ENCODE measurements at places on chromosomes 5 and 9.

DNA sequence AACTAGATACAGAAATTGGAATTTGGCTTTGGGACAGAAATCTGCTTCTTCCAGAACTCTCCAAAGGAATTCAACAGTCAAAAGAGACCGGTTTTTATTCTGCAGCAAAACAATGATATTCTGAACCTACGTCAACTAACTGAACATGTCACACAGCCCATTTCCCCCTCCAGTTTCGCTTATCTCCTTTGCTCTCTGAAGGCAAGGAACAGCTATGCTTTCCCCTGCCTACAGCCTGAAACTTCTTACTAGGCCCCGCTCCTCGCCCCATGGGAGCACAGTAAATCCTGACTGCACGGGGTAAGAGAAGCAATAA lies 488 bp downstream of the SKIC3 start:
- no peak for DNase-seq

DNA sequence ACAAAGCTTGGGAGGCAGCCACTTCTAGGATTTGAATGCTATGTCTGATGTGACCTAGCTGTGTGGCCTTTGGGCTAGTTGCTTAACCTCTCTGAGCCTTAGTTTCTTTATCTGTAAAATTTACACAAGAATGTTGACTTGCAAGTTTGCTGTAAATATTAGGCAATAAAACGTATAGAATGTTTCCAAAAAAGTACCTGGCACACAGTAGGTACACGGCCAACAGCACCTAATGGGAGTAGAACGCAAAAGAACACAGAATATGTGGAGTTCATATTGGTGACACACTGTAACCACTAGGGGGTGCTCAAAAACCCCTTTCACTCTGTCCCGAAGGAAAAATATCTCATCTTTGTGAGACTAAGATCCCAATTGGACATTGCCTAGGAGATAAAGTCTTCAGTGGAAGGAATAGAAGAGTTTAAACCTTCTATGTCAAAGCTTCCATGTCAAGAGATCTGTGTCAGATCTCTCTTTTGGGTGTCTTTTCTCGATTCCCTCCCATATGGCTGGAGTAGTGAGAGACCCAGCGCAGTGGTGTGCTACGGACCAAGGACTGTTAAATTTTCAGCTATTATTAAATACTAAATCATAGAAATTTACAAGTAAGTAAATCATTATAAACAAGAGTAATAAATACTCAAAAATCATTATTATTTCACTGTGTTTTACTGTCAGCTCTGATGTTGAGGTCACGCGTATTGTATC lies 145.4 kb upstream of the RAD23B start:
- no peak for DNase-seq

DNA sequence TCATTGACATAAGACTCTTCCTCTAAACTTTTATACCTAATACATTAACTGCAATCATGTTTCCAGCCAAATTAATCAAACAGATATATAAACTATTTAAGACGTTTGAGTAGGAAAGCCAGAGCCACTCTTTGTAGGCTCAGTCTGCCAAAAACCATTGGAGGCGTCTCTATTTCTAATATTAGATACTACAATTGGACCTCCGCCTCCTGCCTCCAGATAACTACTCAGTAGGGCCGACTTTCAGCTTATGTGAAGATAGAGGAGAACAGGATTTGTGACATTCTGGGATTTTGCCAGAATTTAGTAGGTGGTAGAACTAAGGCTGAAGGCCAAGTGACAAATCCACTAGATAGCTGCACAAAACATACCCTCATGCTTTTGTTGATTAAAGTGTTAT lies 463.0 kb downstream of the CETN3 start:
- no peak for DNase-seq

- DNase-seq, result no peak
These were observed 105.8 kb downstream of the INVS start for GRCh38 chr9:100204796-100205195.

GRCh38 chr5:116626945-116627679 lies 52.5 kb upstream of the SEMA6A start:
- DNase-seq, result no peak

GRCh38 chr9:121266906-121267650 lies 884 bp upstream of the GSN start:
- DNase-seq, result no peak

DNA sequence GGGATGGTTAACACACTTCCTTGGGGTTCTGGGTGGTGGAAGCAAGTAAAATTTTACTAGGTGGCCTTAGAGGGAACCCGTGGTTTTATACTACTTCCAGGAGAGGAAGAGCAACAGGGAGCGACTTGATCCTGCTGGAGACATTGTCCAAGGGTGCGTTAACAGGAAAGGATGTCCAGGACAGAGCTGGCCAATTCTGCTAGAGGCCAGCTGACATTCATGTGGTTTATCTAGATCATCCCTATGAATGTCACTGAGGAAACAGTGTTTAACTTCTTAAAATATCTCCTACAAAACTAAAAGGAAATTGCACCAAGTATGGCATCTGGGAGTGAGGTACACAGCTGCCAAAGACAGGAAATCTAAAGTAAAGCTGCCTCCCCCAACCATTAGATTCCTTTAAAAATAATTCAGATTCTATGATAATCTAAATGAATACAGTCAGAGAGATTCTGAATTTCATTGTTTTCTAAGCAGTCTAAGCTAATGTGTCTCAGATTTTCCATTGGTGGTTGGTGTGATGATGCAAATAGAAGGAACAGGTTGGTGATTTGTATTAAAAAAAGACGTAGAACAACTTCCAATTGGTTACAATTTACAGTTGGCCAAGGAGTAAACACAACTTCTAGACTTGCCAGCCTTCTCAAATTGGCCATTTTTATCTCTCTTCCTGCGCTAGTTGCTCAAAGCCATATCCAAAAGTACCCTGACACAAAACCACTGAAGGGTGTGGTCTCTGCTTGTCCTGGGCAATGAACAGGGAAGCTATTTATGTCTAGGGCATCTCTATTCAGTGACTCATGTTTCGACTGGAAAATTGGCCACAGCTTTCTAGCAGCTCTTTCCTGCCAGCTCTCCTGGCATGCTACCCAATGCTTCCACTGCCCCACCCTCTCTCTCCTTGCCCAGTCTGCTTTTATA lies 574.7 kb upstream of the MEF2C start:
- no peak for DNase-seq

GRCh38 chr9:94933511-94933828 lies 207.0 kb downstream of the AOPEP start:
- no peak for DNase-seq

DNA sequence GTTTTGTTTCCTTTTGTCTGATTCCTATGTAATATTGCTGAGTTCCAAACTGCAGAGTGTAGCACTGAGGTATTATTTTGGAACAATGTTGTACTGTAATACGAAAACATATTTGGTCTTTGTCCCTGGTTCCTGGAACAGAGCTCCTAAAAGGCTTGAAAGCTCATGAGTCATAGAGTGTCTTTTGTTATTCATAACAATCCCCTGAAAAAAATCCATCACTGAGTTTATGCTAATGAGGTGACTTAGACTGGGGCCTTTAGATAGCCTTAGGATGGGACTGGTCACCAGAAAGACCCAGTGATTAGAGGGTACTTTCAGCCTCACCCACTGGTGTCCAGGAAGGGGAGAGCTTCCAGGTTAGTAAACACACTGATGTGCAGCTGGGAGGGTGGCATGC lies 132.7 kb upstream of the POU5F2 start:
- DNase-seq, result no peak

Data from Peyer's patch (tissue), 4 donors.